ENCODE measurements at places on chromosomes 11 and 22.

GRCh38 chr11:95989076-95989605 is 65.2 kb upstream of the MTMR2 start:
- DNase-seq = no peak

DNA sequence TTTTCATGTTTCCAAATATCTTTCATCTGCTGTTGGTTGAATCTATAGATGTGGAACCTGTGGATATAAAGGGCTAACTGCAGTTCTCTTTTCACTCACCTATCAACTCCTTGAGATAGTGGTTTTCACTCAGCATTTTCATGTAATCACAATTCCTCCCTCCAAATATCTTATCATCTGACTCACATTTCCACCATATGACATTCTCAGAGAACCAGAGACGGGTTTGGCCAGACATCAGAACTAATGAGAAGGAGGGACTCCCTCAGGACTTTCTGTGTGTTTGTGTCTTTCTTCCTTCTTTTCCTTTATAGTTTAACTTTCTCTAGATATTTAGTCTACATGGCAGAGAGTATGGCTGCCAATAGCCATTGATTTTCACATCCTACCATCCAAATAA is 134.8 kb upstream of the DDI1 start:
- DNase-seq = no peak

DNA sequence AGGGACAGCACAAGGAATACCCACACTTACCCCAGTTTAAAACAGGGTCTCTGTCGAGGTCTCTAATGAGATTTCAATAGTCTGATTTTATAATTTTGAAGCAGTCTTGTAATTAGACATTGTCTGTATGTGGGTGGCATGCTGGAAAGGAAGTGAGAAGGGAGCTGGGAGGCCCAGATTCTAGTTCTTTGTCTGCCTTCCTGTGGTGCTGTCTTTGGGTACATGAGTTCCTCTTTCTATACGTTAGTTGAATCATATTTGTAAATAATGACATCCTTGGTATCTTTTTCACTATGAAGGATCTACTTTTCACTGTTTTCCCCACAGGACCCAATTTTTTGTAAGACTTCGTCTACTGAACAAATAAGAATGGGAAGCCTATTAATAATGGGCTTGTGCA is 42.0 kb upstream of the TENM4 start:
- DNase-seq = no peak

DNA sequence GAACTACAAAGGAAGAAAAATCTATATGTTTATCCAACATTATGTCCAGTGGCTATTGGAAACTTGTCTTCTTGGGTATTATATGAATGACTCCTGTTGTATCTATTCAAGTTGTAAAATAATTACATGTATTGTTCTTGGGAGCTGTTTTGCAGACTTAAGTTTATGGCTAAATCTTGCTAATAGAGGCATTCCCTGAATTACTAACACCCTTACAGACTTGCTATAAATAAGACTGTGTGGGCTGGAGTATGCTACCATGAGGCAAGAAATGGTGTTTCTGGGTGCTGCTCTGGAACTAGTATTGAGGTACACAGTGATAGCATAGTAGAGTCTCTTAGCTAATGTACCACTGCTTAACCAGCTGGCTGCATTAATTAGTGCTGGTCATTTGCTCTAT is 155.1 kb downstream of the HIPK3 start:
- no peak for DNase-seq

DNA sequence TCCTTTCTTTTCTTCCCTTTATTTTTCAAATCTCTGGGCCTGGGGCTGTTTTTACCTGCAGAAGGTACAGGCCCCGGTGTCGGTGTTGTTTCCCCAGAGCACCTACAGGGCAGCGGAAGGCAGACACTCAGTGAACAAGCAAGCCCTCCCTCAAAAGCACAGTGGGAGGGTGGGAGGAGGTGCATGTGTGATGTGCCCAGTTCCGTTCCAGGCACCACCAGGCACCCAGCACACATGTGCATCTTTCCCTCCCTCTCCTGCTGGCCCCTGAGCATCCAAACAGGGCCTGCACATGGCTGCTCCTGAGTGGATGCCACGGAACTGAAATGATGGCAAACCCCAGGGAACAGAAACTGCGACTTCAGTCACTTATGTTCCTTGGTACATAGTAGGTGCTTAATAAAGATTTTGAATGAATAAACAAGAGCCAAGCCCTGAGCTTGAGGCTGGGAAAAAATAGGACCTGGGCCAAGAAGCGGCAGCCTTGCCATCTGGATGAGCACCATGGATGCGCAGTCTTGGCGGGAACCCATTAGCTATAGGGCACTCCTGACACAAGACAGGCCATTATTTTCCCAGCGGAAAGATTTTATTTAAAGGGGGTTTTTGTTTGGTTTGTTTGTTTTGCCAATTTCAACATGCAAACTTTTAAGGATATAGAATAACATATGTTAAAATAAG is 47.8 kb downstream of the ARRB1 start:
- no peak for DNase-seq

- no peak for DNase-seq
Observed at GRCh38 chr22:32713737-32714457, 87.6 kb upstream of the TIMP3 start.

DNA sequence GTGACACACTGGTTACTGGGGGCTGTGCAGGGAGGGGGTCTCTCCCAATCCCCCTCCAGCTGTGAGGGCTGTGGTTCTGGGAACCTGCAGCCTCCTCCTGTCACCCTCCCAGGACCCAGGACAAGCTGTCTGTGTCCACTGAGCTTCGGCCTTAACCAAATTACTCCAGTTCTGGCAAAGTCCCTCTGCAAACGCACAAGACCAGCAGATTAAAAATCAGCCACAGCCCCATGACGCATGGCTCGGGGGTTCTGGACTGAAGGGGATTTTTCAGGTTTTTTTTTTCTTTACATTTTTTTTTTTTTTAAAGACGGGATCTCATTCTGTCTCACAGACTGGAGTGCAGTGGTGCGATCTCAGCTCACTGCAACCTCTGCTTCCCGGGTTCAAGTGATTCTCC is 32.2 kb upstream of the A4GALT start:
- DNase-seq = no peak

- no peak for DNase-seq
Observed at GRCh38 chr11:23336961-23337360, 476.7 kb upstream of the CCDC179 start.
